ENCODE measurements at places on chromosomes 2 and 18. TPM values are rescaled to one million over a fixed set of nuclear protein-coding genes. Genes with fewer than 3 reads are reported as not detected.

DNA sequence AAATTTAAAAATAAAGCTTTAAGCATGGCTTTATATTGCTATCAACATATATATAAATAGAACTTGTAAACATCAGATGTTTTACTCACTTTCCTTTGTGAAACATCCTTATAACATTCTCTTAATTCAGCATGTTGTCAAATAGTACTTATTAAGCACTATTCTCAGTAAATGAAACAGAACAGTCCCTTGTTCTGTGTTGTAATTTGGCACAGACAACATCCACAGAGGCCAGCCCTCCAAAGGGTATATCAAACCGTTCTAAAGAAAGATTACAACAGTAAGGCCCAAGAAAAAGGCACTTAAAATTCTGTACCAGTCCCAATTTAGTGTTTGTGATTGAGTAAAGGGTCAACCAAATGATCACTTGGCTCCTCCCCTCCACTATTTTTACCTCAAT lies 46.0 kb downstream of the GAREM1 start:
- no peak for DNase-seq

- no peak for DNase-seq
These were observed 404.9 kb upstream of the SYT4 start for GRCh38 chr18:43682196-43682595.

DNA sequence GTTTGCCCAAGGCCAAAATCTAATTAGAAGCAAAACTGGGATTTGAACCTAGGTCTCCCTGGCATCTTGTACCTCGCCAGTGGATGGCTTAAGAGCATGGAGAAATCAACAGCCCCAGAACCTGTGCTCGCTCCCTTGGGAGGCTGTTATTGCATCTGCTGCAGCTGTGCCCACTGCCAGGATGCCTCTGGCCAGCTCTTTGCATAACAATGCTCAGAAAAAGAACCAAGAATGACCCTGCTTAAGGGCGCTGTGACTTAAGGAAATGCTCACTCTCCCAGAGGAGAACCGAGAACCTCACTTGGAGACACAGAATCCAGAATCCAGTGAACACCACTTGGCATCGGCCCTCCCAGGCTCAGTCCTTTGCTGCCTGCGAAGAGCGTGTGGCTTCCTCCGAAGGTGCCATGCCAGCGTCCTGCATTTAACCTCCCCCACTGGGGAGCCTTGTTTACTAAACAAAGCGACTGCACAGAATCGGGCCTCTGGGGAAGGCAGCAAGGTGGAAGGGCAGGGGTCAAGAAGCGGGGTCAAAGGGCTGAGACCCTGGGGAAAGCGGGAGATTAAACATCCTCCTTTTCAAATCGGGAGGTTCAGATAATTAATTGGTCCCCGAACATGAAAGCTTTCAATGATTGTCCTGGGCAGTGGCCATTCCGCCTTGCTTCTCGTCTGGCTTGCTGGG lies 71.0 kb upstream of the BOD1L2 start:
- no peak for DNase-seq

DNA sequence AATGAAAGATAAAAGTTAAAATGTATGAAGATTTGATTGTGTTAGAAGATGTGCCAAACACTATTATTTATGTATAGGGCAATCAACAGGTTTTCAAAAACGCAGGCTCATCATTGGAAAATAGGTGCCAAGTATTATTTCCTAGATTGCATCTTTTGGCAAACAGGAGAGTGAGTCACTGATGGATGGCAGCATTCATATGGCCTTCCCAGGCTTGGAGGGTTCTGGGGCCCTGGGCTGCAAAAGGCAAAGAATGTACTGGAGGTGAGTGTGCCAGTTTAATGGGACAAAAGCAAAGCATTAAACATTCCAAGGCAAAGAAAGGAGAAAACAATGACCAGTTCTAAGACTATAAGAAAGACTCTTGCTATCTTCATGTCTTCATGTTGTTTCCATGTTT lies 379.4 kb downstream of the RIT2 start:
- DNase-seq, result no peak

DNA sequence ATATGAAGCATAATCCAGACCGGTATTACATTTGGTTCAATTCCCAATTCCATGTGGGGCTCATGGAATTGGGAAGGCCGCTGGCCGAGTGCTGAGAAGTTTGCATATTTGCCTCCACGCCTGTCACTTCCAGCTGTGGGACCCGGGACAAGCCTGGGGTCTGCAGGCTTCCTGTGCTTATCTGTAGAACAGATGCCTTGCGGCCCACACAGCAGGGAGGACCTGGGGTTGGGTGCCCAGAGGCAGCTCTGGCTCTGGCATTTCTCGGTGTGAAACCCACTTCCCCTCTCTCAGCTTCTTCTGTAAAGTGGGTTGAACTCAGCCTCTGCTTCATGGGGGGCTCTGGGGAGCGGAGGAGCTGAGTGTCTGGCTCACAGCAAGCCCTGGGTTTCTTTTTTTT lies 97.9 kb downstream of the SH3BP4 start:
- DNase-seq, result no peak

GRCh38 chr2:45855374-45855773 lies 203.9 kb downstream of the PRKCE start:
- no peak for DNase-seq

DNA sequence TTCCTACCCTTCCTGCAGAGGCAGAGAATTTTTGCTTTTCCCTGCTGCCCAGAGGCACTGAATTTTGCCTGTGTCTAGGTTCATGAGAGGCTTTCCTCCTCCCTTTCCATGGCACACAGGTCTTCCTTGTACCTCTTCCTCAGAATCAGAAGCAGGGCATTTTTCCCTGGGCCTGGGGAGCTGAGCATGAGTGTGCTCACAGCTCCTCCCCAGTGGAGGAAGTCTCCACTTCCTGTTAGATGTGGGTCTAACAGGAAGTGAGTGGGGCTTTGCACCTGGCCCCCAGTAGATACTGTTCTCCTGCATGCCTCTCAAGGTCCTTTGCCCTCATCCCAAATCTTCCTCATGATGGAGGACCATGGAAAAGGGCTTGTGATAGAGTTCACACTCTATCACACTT lies 297.2 kb upstream of the FIGN start:
- no peak for DNase-seq

DNA sequence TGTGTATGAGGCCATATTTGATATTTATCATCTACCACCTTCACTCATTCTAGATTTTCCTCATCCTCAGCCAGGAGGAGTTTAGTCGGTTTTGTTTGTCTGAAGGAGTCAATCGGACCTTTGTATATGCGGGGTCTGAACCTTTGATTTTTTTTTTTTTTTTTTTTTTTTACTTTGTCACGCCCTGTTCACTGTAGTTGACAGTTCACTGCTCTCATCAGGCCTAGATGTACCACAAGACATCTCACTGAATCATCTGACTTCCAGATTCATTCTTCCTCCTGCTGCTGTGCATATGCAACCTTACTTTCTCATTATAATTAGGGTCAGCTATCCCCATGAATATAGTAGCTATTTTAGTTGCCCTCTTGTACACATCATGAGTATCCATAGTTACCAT lies 133.2 kb downstream of the ARHGAP15 start:
- DNase-seq, result no peak

DNA sequence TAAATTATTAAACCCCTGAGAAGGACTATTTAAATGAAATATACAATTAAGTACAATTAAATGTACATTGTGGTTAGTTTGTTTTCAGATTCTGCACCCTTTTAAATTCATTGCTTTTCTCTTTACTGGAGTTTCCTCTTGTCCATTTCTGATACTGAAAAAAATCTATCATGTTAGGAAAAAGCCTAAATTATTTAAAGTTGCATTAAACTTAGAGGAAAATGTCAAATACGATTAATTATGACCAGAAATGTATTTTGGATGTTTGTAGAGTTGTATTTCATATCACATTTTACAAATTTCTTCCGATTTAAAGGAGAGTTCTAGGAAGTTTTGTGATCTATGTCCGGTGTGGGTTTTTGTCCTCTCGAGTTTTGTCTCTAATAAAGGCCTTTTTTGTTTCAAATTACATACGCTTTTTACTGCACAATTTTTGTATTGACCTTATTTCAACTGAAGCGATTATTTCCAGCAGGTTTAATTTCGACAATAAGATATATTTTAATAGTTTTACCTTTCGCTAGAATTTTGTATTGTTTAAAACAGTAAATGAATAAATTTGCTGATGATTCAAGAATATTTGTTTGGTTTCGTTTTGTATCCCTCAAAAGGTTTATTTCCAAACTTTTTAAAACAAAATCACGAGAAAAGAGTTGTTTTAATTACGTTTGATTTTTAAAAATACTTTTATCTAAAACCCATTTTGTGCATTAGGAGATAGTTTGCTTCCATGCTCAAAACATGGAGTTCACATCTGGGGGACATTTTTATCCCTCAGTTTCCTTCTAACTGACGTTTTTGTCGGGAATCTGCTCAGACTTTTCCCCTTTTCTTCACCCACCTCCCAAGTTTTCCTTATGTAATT lies 3.3 kb upstream of the SATB2 start:
- no peak for DNase-seq

GRCh38 chr2:69047625-69048145 lies 34.7 kb downstream of the ANTXR1 start:
- no peak for DNase-seq

DNA sequence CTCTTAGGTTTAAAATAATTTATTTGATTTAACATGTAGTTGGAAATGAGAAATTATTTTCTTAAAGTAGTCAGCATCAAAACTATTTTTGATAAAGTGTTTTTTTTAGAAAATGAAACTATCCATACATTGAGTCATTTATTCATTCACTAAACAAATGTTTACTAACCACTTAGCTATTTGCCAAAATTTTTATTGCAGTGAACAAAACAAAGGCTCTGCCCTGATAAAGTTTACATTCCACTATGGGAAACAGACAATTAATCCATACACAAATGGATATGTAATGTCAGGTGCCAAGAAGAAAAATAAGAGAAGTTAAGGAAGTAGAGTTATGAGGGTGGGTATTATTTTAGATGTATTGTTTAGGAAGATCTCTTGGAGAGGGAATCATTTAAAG lies 19.1 kb upstream of the CCDC178 start:
- no peak for DNase-seq

- DNase-seq, result no peak
These were observed 3.1 kb downstream of the FECH start for GRCh38 chr18:57583297-57583835.

DNA sequence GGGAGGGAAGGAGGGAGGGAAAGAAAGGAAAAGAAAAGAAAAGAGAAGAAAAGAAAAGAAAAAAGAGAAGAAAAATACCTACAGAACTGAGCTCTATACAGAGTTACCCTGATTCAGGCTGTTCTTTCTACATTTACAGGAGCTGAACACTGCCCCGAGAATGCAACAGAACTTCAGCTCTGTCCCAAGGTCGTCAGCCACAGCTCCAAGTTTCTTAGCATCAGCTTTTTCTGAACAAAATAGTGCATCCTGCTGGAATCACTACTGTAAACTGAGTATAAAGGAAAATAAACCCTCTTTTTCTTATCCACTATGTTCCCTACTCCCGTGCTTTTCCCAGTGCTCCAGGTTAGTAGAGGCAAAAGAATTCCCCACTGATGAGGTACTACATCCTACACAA lies 4.7 kb upstream of the PPP4R1 start:
- no peak for DNase-seq

DNA sequence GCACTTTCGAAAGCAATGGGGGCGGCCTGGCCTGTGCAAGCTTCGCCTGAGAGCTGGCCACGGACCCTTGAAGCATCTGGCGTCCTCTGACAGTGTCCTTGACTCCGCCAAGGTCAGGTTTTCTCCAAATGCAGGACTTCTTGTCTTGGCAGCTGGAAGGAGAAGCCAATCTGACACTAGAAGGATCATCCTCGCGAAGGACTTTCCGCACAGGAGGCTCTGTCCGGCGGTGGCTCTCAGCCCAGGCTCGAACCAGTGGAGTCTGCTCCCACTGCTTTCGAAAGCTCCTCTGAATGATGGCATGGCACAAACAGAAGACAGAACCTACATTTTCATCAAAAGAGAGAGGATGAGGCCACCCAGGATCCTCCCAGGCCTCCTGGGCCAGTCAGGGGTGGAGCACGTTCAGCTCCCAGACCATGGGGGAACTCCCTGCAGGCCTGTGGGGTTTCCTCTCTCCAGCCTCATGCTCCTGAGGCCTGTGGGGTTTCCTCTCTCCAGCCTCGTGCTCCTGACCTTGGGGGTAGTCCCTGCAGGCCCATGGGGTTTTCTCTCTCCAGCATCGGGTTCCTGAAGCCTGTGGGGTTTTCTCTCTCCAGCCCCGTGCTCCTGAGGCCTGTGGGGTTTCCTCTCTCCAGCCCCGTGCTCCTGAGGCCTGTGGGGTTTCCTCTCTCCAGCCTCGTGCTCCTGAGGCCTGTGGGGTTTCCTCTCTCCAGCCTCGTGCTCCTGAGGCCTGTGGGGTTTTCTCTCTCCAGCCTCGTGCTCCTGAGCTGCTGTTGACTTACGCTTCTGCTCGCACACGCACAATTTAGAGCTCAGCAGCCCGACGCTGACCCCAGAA lies 396.5 kb upstream of the SALL3 start:
- no peak for DNase-seq

- DNase-seq, result no peak
These were observed 22.5 kb upstream of the RASGRP3 start for GRCh38 chr2:33453905-33454479.

DNA sequence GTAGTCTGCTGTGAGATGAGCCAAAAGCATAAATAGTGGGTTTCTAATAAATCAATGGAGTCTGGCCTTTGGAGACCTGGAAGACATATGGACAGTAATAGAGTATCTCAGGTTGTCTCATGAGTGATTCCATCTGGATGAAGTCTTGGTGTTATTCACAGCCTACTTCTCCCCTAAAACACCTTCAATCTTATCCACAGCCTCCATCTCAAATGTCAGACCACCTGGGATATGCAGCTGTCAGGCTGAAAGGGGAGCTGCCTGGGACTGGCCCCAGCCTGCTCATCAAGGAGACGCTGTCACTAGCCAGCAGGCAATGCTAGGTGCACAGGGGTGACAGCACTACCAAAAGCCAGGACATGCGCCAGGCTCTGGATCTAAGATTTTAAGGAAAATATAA lies 684.0 kb upstream of the ZEB2 start:
- DNase-seq, result no peak

HMSD gene
- polyA plus RNA-seq, result 2.2 TPM

MC5R gene
- polyA plus RNA-seq, result 0.17 TPM

GCFC2 gene
- 48.7 TPM for polyA plus RNA-seq

VSNL1 gene
- polyA plus RNA-seq, result 2.5 TPM

DYSF gene
- polyA plus RNA-seq, result 16.0 TPM

CLASP1 gene
- 39.8 TPM for polyA plus RNA-seq

C1QL2 gene
- not detected for polyA plus RNA-seq

MAPRE2 gene
- 33.4 TPM for polyA plus RNA-seq

DUSP19 gene
- polyA plus RNA-seq, result 6.4 TPM

UGT1A1 gene
- polyA plus RNA-seq, result 0.06 TPM

All from right renal cortex interstitium (tissue), 3 donors.